ENCODE measurements at places on chromosomes 3 and 15.

DNA sequence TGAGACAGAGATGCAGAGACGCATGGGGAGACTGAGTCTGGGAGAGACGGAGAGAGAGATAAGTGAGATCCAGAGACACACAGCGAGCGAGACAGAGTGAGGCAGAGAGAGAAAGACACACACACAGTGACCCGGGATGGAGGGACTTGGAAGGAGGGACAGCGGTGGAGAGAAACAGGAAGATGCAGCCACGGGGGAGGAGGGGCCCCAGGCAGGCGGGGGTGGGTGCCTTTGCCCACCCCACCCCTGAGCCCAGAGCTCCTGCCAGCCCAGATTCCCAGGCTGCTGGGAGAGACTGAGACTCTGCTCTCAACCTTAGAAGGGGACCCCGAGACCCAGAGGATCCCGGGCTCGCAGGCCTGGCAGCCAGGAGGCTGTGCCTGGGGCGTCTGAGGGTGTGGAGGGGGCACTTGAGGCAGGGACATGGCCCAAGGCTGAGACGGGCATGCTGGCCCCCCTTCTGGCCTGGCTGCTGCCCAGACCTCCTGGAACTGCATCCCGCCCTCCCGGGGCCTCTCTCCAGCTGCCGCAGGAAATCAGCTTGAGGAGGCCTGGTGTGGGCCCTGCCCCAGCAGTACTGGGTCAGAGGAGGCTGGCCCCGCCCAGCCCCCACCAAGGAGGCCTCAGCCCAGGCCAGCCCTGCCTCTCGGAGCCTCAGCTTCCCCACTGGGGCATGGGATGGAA lies 18.1 kb downstream of the H1-8 start:
- no peak for DNase-seq

- DNase-seq, result no peak
These were observed 78.5 kb downstream of the TMCO5A start for GRCh38 chr15:38012894-38013293.

DNA sequence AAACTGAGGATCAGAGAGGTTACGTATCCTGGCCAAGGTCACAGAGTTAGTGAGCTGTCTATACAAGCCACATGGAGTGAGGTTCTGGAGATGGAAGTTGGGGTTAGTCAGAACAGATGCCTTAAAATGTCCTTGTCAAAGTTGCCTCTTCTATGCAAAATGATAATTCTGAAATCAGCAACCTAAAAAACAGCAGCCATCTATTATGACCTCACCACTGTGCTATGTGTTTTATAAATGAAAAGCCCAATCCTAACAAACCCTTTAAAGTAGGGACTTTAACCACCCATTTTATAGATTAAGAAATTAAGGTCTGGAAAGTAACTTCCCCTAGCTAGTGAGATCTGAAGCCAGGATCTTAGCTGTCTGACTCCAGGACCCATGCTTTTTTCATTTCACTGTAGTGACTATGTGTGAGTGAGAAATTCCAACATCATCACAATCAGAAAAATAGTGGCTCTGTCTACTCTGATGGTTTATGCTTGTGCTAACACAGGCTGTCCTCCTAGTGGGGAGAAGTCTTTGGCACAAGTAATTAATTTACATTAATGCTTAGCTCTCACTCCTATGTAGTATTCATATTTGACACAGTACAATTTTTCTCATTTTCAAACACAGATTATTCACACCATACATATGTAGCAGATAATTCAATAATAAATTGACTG lies 143.6 kb downstream of the ANO10 start:
- DNase-seq, result no peak

- DNase-seq, result no peak
These were observed 226.8 kb downstream of the NTRK3 start for GRCh38 chr15:88029696-88030095.

GRCh38 chr3:55169161-55169560 lies 241.3 kb upstream of the LRTM1 start:
- no peak for DNase-seq

- no peak for DNase-seq
These were observed 681 bp upstream of the IL17RE start for GRCh38 chr3:9901967-9902366.

DNA sequence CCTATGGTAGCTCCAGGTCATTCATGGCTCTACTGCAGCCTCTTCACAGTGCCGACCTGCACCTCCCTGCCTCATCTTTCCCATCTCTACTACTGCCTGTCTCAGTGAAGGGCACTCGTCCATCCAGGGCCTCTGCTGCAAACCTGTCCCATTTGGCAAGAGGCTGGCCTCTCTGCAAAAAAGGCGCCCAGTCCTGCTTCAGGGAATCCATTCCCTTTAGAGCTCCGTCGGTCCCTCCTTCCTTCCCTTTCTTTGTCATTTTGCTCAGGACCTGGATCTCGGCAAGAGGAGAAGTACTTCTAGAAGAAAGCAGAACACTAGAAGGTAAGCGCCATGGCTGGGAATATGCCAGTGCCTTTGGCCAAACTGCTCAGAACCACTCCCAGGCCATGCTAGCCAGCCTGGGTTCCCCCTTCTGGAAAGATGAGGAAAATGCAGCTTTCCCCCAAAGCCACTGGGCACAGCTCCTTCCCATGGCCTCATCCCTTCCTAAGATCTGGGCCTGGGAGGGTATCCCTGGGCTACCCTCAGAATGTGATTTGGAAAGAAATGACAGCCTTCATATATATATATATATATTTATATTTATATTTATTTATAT lies 6.4 kb upstream of the ISL2 start:
- DNase-seq, result no peak

DNA sequence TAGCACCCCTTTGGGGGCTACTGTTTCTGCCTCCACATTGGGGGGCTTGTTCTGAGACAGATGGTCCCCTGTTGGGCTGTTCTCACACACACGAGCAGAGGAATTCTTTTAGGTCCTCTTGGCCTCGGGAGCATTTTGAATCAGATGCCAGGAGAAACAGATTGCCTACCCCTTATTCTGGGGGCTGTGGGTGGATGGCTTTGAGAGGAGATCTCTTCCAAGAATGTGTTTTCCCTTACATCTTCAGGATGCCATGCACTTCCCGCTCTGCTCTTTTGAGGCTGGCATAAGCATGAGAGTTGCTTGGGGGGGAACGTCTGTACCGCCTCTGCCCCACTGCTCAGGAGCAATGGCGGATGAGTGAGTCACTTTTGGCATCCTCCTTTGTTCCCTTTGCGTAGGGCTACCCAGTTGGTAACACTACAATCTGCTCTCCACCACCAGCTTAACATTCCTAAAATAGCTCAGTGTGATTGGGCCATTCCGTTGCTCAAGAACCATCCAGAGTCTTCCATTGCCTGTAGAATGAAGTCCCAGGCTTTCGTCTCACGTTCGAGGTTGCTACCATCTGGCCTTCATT lies 154.4 kb downstream of the RPLP1 start:
- no peak for DNase-seq

DNA sequence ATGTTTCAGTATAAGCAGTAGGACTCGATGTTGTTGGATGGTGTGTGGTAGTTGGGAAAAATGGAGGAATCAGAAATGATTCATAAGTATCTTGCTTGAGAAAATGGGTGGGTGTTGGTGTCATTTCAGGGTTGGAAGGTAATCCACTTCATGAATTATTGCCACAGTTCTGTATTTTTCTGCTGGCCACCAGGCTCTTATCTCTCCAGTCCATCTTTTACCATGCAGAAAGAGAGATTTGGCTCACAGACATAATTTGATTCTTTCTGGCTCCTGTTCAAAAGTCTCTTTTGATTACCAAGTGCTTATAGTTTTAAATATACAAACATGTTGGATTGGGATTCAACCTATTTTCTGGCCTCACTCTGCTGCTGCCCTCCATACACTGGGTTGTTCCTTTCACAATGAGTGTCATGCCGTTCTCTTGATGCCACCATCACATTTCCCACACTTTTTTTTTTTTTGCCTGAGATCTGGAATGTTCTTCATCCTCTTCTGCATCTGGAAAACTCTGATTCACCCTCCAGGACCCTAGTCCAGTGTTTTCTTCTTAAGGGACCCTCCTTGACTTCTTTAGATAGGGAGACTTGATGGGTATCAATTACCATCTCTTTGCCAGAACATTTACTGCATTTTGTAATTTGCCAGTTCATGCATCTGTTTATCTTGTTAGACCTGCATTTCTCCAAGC lies 69.4 kb upstream of the GAP43 start:
- DNase-seq, result no peak

- DNase-seq, result no peak
These were observed 168.0 kb downstream of the FOXB1 start for GRCh38 chr15:60172143-60172542.

- DNase-seq, result no peak
These were observed 43.5 kb upstream of the UBE2E1 start for GRCh38 chr3:23762214-23762613.

GRCh38 chr3:43217633-43218032 lies 68.7 kb upstream of the SNRK start:
- DNase-seq, result no peak

DNA sequence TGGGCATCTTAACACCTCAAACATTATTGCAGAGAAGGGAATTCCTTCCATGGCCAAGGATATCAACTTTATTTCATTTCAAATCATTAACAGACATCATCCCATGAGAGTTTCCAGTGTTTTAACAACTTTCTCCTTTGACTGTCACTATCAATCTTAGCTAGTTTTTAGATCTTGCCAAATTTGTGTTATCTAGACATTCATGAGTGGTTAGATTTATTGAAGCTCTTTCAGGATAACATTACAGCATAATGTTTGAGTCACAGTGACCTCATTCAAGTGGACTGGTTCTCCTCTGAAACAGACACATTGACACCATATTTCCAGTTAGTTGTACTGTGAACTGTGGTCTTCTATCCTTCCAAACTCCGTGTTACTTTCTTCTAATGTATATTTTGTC lies 8.6 kb upstream of the TNFAIP8L3 start:
- DNase-seq, result no peak
